Activated T-cell treated with anti-CD3 and anti-CD28 coated beads, Interleukin-2, amount 50 U/mL, for 72 hours (primary cell): ENCODE measurements at places on chromosomes 7 and 10. TPM values are rescaled to one million over a fixed set of nuclear protein-coding genes. Genes with fewer than 3 reads are reported as not detected.

C10orf143 gene
- 6.4 TPM for total RNA-seq

PGAM1 gene
- total RNA-seq = 362 TPM

SLC18A2 gene
- total RNA-seq = not detected

SFXN4 gene
- total RNA-seq = 35.1 TPM

DNA sequence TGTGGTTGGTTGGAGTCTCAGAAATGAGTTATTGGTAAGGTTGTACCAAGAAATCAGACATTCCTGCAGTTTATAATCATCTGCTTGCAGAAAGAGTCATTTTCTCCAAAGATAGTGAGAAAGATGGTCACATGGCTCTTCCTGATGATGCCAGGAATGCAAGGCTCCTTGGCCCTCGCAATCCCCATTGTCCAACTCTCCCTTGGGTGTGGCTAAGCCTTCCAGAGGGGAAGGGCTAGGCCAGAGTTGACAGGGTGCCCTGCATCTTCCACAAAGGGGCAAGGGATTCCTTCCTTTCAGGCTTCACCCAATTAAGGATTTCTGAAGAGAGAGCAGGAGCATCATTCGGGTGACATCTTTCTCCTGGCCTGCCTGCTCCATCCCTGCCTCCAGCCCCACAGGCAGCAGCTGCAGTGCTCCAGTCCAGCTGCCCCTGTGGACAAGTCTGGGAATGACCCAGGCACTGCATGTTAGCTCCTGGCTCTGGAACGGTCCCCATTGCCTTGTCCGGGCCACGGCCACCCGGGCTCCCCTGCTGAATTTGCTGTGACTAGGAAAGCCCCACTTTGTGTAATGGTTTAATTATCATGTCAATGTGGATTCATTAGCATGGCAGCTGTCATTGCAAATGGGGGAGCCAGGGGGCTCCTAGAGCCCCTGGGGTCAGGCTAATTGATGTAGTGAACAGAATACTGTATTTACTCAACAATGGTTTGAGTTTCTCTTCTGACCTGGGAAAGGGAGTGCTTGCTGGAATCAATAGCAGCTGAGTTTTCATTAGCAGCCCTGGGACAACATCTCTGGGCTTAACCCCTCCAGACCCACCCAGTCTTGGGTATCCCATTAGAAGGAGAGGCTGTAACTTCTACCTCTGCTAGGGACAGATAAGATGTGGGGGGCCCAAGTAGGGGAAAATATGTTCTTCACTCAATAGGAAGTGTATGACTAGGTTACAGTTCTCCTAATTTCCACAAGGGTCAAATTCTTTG, 112.6 kb upstream of the TBX20 start:
- H3K36me3 ChIP-seq = no peaks in the 10 kb centered on the region
- DNase-seq = no peak
- no peak overlapping the region for H3K27ac ChIP-seq

- H3K36me3 ChIP-seq = peaks cover 4% of the 10 kb centered on the region
- no peak for DNase-seq
- no peak overlapping the region for H3K27ac ChIP-seq
- no peaks in the 10 kb centered on the region for H3K4me1 ChIP-seq
- H3K27me3 ChIP-seq = no peaks in the 10 kb centered on the region
- H3K4me3 ChIP-seq = no peak overlapping the region
Measured at GRCh38 chr7:30927559-30927958, 15.9 kb downstream of the AQP1 start.

DNA sequence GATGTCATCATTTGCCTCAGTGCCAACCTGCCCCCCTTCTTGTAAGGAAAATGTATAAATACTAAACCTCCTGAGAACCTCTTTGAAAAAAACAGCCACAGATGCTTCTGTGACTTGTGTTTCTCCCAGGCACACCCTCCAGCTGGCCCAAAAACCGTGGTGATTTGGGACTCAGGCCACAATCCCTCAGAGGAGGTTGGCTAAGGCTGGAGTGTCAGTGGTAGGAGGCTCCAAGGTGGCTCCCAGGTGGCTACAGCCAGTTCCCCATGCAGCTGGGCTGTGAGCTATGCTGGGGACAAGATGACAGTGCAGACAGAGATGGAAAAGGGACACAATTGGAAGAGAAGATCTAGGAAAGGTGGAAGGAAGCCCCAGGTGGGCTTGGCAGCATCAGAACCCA, 104.7 kb downstream of the CPXM2 start:
- peaks cover 34% of the 10 kb centered on the region for H3K27me3 ChIP-seq
- H3K27ac ChIP-seq = no peak overlapping the region
- H3K4me1 ChIP-seq = no peaks in the 10 kb centered on the region
- no peak overlapping the region for H3K4me3 ChIP-seq

DNA sequence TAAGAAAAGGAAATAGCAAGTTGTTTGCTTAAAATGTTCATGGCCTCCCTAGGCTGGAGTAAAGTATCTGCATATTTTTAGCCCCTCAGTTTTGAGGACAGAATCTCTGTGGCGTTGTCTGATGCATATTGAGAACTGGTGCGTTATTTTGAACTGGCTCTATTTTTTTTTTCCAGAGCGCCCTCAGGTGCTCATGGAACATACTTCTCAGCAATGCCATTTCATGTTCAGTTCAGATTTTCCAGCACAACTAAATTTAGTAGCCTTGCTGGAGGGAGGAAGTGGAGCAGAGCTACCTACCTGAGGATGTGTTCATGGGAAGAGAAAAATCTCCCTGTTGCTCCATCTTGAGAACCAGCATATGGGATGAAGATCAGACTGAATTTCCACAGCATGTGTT, 870.5 kb downstream of the LRMDA start:
- H3K36me3 ChIP-seq = no peaks in the 10 kb centered on the region
- H3K27ac ChIP-seq = no peak overlapping the region
- H3K4me3 ChIP-seq = no peak overlapping the region
- no peak for DNase-seq
- H3K27me3 ChIP-seq = no peaks in the 10 kb centered on the region

DNA sequence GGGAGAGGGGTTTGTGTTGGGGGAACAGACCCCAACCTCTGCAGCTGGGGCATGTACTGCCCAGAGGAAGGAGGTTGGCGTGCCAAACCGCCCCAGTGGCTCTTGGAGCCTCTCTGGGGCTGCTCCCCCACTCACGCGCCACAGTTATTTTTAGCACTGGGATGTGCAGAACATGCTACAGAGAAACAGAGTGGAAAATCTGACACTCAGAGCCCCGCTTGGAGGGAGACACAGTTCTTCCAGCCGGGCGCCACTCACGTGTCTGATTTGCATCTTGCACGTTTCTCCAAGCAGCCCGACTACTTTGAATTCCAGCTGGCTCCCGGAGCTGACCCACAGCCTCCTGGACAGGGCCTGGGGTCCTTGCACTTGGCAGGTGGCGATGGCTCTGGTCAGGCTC, 182.0 kb downstream of the RPS24 start:
- H3K4me1 ChIP-seq = no peaks in the 10 kb centered on the region
- no peak overlapping the region for H3K27ac ChIP-seq
- H3K27me3 ChIP-seq = peaks cover 26% of the 10 kb centered on the region
- H3K36me3 ChIP-seq = no peaks in the 10 kb centered on the region

- H3K36me3 ChIP-seq = no peaks in the 10 kb centered on the region
- H3K27ac ChIP-seq = no peak overlapping the region
- no peak for DNase-seq
- peaks cover 34% of the 10 kb centered on the region for H3K4me1 ChIP-seq
Measured at GRCh38 chr7:101216001-101216859, 1.2 kb downstream of the PLOD3 start.

DNA sequence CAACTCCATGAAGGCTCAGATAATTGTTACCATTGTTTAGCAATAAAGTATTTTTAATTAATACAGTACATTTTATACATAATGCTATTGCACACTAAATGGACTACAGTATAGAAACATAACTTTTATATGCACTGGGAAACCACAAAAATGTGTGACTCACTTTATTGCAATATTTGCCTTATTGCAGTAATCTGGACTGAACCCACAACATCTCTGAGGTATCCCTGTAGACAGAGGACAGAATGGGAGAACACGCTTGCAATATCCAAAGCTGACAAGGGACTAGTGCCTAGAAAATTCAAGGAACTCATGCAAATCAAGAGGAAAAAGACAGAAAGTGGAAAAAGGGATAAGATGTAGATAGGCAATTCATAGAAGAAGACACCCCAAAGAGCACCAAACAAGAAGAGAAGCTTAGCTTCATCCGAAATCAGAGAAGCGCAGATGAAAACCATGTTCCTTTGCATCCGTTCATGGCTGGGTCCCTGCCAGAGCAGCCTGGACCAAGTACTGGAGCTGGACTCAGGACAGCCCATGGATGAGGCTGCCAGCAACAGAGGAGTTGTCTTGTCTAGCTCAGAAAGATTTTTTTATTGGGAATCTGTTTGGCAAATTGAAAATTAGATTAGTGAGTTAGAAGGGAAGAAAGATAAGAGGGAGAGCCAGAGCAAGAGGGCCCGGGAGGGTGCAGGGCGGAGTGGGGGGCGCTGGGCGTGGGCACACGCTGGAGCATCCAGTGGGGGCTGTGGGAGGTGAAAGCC, 16.0 kb upstream of the GALNTL5 start:
- H3K36me3 ChIP-seq = peaks cover 2% of the 10 kb centered on the region
- H3K4me3 ChIP-seq = no peak overlapping the region
- H3K27ac ChIP-seq = no peak overlapping the region

- no peaks in the 10 kb centered on the region for H3K4me1 ChIP-seq
- H3K36me3 ChIP-seq = no peaks in the 10 kb centered on the region
- H3K4me3 ChIP-seq = no peak overlapping the region
- DNase-seq = no peak
Measured at GRCh38 chr10:106252541-106252940, 912.0 kb downstream of the SORCS1 start.

- DNase-seq = peak; percentile 21
- no peaks in the 10 kb centered on the region for H3K36me3 ChIP-seq
- H3K4me1 ChIP-seq = peaks cover 5% of the 10 kb centered on the region
- no peak overlapping the region for H3K4me3 ChIP-seq
- H3K27me3 ChIP-seq = peaks cover 17% of the 10 kb centered on the region
- no peak overlapping the region for H3K27ac ChIP-seq
Measured at GRCh38 chr10:24552346-24553016, 171.2 kb downstream of the ARHGAP21 start.

GRCh38 chr10:77905781-77906180, 20.8 kb downstream of the DLG5 start:
- H3K27me3 ChIP-seq = peaks cover 11% of the 10 kb centered on the region
- DNase-seq = no peak
- H3K4me3 ChIP-seq = no peak overlapping the region
- no peak overlapping the region for H3K27ac ChIP-seq
- H3K4me1 ChIP-seq = no peaks in the 10 kb centered on the region
- H3K36me3 ChIP-seq = no peaks in the 10 kb centered on the region

- H3K27ac ChIP-seq = no peak overlapping the region
- no peaks in the 10 kb centered on the region for H3K36me3 ChIP-seq
- H3K4me3 ChIP-seq = no peak overlapping the region
- no peak for DNase-seq
- no peaks in the 10 kb centered on the region for H3K27me3 ChIP-seq
Measured at GRCh38 chr10:93947055-93947454, 46.7 kb upstream of the PLCE1 start.

- H3K4me3 ChIP-seq = no peak overlapping the region
- no peaks in the 10 kb centered on the region for H3K4me1 ChIP-seq
- H3K27me3 ChIP-seq = no peaks in the 10 kb centered on the region
- H3K36me3 ChIP-seq = peaks cover 4% of the 10 kb centered on the region
Measured at GRCh38 chr7:111401516-111401915, 160.8 kb downstream of the IMMP2L start.

DNA sequence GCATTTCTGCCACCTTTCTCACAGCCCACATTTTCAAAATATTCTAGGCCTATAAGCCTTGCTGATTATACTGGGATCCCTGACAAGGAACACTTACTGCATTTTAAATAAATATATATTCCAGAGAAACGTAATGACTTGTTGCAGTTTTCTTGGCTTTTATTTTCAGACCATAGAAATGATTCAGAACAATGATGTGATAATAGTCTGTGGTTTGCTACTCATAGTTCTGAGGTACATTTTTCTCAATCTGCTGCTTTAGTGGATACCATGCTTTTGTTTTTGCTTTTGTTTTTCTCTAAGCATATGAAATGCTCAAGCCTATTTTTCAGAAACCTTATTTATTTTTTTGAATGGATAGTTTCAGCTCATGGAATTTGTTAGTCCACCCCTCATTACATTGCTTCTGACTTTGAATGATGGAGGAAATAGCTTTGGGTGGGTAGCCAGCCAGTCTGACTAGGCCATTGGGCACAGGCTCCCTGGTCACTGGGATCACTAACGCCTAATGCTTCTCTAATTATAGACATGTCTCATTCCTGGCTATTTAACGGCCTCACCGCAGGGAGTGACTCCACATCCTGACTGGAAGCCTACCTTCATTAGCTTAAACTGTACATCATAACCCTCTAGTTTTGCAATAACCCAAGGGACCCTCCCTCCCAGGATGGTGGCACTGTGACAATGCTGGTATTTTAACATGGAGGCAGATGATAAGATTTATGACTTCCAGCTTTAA, 66.1 kb downstream of the MBL2 start:
- no peaks in the 10 kb centered on the region for H3K36me3 ChIP-seq
- H3K4me1 ChIP-seq = no peaks in the 10 kb centered on the region
- no peak overlapping the region for H3K27ac ChIP-seq
- H3K4me3 ChIP-seq = no peak overlapping the region
- no peak for DNase-seq
